ENCODE measurements at places on chromosomes 2 and 18.

DNA sequence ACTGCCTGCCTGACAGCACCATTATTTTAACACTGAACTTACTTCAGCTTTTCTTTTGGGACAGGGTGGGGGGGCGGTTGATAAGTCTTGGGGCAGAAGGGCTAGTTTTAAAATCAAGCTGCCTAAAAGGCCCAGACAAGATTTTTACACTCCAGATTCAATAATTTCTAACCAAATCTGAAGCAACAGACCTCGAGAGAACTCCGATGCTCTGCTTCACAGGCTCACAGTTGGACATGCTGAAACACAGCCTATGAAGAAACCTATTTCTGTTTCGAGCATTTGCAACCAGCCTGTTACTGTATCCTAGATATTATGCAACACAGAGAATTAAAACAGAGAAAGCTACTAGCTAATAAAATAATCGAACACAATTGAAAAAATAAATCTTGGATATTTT is 1.3 kb upstream of the MYT1L start:
- H3K36me3 ChIP-seq: no peaks in the 10 kb centered on the region
- no peak overlapping the region for H3K27ac ChIP-seq
- DNase-seq: no peak

DNA sequence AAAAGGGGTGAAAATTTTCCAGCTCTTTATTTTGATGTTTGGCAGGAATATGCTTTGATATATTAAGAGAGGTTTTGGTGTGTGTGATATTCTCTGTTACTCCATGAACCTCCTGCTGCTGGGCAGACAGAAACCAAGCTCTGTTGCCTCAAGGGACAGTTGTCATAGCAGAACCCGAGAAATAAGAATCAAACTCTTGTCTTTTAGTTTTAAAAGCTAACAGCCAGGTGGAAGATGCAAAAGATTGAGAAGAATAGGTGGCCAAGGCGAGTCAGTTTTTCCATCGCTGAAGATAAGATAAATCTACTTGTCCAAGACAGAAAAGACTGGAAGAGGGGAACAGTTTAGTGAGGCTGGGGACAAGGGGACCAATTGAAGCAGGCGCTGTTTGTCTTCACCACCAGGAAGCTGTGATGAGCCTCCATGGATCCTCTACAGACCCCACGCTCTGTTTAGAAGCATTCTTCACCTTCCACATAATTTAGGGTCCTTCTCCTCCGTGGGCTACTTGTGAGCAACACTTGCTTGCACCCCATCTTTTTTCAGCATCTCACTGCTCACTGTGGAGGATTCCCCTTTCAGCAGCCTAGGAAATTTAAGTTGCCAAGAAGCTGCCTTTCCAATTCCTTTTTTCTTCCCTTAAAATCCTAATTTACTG is 23.9 kb downstream of the PMAIP1 start:
- peaks cover 4% of the 10 kb centered on the region for H3K36me3 ChIP-seq
- H3K27ac ChIP-seq: no peak overlapping the region
- DNase-seq: no peak
- no peak overlapping the region for H3K4me3 ChIP-seq
- H3K4me1 ChIP-seq: peaks cover 48% of the 10 kb centered on the region
- H3K27me3 ChIP-seq: no peaks in the 10 kb centered on the region

- H3K27me3 ChIP-seq: peaks cover 83% of the 10 kb centered on the region
- no peak overlapping the region for H3K27ac ChIP-seq
- no peak for DNase-seq
- peaks cover 11% of the 10 kb centered on the region for H3K4me1 ChIP-seq
Measured at GRCh38 chr2:70905443-70906421, 30.0 kb upstream of the ATP6V1B1 start.

GRCh38 chr18:79405019-79405780 is 9.5 kb downstream of the NFATC1 start:
- peaks cover 47% of the 10 kb centered on the region for H3K4me1 ChIP-seq
- peak overlapping the region; percentile 90 for H3K4me3 ChIP-seq
- H3K27me3 ChIP-seq: no peaks in the 10 kb centered on the region
- peak overlapping the region; percentile 99 for H3K27ac ChIP-seq
- DNase-seq: peak; percentile 36
- peaks cover 23% of the 10 kb centered on the region for H3K36me3 ChIP-seq

DNA sequence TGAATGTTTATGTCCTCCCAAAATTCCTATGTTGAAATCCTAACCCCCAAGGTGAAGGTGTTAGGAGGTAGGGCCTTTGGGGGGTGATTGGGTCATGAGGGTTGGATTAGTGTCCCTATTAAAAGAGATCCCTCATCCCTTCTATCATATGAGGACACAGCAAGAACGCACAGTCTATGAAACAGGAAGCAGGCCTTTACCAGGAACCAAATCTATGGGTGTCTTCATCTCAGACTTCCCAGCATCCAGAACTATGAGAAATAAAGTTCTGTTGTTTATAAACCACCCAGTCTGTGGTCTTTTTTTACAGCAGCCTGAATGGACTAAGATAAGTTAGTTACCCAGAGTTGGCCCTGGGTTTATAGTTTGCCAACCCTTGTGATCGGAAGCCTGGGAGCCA is 153.1 kb downstream of the INO80D start:
- H3K4me3 ChIP-seq: no peak overlapping the region

DNA sequence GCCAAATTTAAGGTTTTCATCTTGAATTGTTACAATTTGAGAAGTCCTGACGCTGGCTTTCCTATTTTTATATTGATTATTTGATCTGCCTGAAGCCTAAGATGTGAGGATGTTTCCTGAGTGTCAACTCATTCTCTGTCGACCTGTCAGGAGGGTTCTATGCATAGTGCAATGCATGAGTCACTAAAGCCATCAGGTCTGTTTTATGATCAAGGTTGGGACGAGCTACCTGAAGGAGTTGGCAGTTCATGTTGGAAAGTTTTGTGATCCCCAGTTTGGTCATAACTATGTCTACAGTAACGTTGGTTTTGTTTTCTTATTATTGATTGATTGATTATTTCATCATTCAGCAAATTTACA is 71.2 kb downstream of the NABP1 start:
- peaks cover 26% of the 10 kb centered on the region for H3K27me3 ChIP-seq
- H3K4me3 ChIP-seq: no peak overlapping the region
- H3K4me1 ChIP-seq: peaks cover 8% of the 10 kb centered on the region
- DNase-seq: no peak
- no peak overlapping the region for H3K27ac ChIP-seq

DNA sequence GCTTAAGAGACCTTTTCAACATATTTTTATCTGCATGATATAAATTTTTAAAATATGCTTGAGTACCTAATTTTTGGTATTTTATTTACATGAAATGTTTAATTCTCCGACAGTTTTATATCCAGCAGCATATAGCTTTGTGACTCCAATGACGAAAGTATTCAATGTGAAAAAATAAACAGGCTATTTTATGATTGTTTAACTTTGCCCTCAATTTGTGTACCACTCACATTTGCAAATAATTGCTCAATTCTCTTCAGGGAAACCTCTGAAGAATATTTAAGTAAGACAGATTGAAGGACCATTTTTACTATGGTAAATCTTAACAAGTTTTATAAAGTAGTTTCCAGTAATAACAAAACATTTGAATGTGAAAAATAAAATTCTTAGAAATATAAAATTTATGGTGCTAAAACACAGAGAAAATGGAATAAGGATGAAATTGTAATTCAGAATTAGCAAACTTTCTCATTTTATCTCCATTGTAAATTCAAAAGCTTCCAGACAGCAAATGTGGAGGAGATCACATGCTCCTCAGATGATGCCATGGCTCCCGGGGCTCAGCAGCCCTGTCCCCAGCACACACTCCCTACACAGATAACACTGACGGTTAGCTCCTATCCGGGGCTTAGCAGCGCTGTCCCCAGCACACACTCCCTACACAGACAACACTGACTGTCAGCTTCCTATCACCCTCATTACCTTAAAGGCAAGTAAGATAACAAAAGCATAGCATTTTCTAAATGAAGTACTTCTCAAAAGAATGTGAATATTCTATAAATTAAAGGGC is 39.7 kb downstream of the SH3YL1 start:
- peaks cover 18% of the 10 kb centered on the region for H3K4me1 ChIP-seq
- peaks cover 18% of the 10 kb centered on the region for H3K36me3 ChIP-seq
- DNase-seq: no peak
- H3K4me3 ChIP-seq: no peak overlapping the region

- H3K4me1 ChIP-seq: peaks cover 11% of the 10 kb centered on the region
- peaks cover 60% of the 10 kb centered on the region for H3K27me3 ChIP-seq
- H3K27ac ChIP-seq: peak overlapping the region; percentile 73
Measured at GRCh38 chr18:78977637-78978348, 1.8 kb upstream of the SALL3 start.
